CD4-positive, alpha-beta T cell treated with Interferon gamma for 1 hour (primary cell): ENCODE measurements at places on chromosomes 3 and 15.

DNA sequence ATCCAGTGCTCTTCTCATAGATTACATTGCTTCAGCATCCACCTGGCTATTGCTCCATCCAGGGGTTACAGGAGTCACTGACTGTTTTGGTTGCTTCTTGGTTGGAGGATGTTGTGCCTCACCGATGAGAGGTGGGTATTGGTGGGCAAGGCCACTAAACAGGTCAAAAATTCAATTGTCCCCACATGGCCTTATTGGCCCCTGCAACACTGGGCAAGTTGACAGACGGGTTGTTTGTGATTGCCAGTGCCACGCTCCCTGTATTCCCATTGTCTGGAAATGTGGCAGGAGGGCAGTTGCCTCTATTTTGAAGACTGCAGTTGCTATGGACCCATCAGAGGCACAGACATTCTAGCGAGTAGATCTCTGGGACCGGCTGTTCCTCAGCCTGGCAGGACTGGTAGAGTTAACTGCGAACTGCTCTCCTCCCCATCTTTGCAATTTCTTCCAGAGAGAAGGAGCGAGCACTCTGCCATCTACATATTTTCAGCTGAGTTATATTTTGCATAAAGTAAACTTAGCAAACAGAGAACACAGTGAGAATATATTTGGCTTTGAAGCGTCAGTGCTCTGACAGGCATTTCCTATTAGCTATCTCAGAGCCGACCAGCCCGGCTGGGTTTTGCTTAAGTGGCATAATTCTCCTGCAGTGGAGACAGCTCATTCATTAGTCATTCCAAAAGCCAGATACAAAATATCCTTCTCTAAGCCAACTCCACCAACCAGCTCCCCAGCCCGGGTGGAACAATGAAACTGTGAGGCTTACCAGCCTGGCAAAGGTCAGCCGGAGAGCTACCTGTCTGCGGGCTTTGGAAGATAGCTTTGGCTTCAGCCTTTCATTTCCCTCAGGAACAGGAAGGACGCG lies 26.0 kb upstream of the MAGEF1 start:
- no peak for DNase-seq

DNA sequence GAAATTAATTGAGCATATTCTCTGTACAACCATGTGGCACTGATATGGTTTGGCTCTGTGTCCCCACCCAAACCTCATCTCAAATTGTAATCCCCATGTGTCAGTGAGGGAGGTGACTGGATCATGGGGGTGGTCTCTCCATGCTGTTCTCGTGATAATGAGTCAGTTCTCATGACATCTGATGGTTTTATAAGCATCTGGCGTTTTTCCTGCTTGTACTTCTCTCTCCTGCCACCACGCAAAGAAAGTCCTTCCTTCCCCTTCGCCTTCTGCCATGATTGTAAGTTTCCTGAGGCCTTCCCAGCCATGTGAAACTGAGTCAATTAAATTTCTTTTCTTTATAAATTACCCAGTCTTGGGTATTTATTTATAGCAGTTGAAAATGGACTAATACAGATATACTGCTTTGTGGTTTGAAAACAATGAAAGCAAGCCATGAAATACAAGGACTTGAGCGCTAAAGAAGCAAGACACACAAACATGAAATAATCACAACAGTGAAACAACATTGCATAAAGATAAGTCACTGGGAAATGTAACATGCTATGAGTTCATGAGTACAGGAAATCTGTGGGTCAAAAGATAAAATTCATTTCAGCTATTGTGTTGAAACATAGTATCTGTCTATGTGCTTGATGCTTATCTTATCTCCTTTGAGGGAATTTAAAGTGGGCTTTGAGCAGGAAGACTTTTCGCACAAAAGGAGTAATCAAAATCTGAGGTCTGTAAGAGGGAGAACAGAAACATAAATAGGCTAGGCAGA lies 288.7 kb downstream of the GBE1 start:
- DNase-seq = no peak

DNA sequence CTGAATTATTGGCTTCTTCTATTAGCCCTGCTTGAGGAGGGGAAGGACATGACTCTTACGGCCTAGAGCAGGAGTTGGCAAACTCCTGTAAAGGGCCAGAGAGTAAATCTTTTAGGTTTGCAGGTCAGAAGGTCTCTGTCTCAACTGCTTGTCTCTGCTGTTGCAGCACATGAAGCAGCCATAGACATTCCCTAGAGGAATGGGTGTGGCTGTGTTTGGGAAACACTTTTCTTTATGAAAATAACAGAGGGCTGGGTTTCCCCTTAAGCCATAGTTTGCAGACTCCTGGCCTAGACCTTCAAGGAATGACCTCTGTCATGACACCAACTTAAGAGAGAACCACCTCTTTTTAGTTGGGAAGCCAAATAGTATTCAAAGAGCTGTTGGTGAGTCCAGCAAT lies 10.3 kb downstream of the TRAK1 start:
- no peak for DNase-seq

DNA sequence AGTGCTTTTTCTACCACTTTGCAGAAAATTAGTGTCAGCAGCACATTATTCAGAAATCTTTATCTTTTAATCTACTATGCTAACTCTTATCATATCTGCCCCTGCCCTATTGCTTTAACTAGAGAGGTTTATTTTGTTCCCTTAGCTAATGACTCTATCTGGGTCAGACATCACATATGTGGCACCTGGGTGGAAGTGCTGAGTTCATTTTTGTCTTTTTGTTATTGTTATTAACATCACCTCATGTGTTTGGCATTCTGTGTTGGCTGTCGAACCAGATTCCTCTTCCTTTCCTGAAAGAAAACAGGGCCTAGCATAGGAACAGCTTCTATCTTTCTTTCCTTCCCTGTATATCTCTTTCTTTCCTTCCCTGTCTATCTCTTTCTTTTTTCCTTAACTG lies 100.7 kb downstream of the RBMS3 start:
- DNase-seq = no peak

DNA sequence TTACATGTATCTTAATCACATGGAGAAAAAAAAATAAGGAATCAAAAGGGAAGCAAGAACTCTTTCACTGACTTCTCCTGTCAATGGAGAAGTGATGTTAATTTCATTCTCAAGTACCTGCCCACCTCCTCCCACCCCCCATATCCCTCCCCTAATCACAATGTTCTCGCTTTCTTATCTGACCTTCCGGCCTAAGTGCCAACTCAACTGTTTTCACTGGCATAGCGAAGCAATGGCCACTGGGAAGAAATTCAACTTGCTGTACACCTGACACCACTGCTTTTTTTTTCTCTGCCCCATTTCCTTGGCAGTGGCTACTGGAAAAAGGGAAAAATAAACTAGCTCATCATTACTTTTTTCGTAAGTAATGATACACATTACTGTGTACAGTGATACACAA lies 3.8 kb downstream of the SGO1 start:
- no peak for DNase-seq
